PC-9 (cell line): ENCODE measurements at places on chromosomes 16 and 17. TPM values are rescaled to one million over a fixed set of nuclear protein-coding genes. Genes with fewer than 3 reads are reported as not detected.

DNA sequence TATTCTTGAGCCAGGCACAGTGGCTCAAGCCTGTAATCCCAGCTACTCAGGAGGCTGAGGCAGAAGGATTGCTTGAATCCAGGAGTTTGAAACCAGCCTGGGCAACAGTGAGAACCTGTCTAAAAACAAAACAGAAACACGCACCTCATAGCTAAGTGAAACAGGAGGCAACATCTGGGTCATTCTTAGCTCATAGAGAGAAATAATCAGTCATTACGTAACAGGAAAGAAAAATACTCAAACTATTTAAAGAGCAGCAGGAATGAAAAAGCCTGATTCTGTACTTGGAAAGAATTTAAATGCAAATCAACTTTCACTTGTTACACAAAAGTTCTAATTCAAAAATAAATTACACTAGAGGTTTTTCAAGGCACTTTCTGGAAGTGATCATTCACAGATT is 17.2 kb downstream of the CHCT1 start:
- no peak for DNase-seq

GRCh38 chr16:57947261-57947660 is 23.7 kb downstream of the CNGB1 start:
- DNase-seq, result no peak

- no peak for DNase-seq
These were observed 484.1 kb upstream of the SALL1 start for GRCh38 chr16:51635181-51635580.

GRCh38 chr16:48014349-48015135 is 141.3 kb downstream of the ABCC12 start:
- DNase-seq, result peak; percentile 55

GRCh38 chr17:30113213-30113612 is 3.4 kb upstream of the NSRP1 start:
- peak; percentile 85 for DNase-seq

GRCh38 chr17:46039592-46040186 is 40.6 kb downstream of the STH start:
- peak; percentile 26 for DNase-seq

DNA sequence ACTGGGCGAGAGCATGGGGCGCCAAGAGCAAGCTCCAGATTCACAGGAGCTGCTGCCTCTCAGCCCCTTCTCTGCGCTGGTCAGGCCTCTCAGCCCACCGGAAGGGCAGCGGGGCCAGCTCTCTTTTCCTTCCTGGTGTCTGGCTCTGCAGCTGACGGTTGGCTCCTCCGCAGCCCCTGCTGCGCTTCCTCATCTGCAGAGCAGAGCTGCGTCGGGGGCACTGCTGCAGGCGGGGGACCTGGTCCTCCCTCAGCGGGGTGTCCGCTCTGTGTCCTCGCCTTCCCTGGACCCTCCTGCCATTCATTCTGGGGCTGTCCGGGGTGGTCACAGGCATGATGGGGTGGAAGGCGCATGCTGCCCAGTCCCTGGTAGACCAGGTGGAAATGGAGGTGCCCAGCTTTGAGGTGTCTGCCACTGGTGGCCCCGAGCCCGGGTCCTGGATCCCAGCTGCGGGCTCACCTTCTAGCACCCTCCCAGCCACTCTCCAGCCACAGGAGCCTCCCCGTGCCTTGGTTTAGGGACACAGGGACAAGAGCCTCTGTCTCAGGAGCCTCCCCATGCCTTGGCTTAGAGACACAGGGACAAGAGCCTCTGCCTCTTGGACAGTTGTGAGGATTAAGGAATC is 84.8 kb downstream of the IRF8 start:
- DNase-seq, result no peak

GRCh38 chr16:6642271-6642670 is 690.4 kb upstream of the RBFOX1 start:
- DNase-seq, result no peak

- no peak for DNase-seq
These were observed 25.2 kb downstream of the CEP95 start for GRCh38 chr17:64531955-64532371.

- no peak for DNase-seq
These were observed 207.4 kb downstream of the RPTOR start for GRCh38 chr17:80751946-80752581.

Gene SLC5A2
- 0.13 and 0.60 TPM in 2 replicates for total RNA-seq

Gene TBC1D3B
- 13.8 and 18.6 TPM in 2 replicates for total RNA-seq

DNA sequence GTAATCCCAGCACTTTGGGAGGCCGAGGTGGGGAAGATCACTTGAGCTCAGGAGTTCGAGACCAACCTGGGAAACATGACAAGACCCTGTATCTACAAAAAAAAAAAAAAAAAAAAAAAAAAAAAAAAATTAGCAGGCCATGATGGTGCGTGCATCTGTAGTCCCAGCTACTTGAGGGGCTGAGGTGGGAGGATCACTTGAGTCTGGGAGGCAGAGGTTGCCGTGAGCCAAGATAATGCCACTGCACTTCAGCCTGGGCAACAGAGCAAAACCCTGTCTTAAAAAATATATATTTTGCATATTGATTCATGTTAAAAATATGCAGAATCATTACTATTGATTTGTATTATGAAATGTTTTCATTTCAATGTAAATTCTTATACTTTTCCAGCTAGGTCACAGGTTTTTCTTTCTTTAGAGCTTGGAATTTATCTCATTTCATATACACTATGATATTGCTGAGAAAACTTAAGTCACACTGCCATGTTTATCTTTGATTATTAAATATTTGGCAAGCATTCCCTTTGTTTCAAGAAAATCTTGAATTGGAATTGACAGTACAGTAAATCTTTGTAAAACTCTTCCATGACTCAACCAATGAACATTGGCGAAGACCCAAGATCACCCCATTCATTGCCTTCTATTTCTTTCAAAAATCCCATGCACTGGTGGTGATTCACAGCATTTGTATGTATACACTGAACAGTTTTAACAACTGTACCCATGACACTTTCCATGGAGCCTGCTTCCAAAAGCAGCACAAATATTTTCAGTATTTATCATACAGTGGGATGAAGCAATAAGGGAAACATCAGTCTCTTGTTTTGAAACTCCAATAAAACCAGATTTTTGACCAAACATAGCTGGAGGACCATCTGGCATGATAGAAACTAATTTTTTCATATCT is 83.5 kb upstream of the TNRC6A start:
- DNase-seq, result peak; percentile 81

GRCh38 chr17:8038954-8039610 is at the start of gene ALOX15B:
TSS of gene ALOX15B (plus strand) at chr17:8039059. CDS start at chr17:8039156, 97 bp downstream.
- no peak for DNase-seq

GRCh38 chr17:65385726-65386125 is 175.7 kb downstream of the AXIN2 start:
- no peak for DNase-seq

Gene C17orf67
- total RNA-seq, result 4.3 and 6.4 TPM in 2 replicates

Gene FOXJ1
- 12.5 and 23.7 TPM in 2 replicates for total RNA-seq

Gene TUBB3
- 79.6 and 105 TPM in 2 replicates for total RNA-seq

Gene DNAAF8
- 1.8 and 2.4 TPM in 2 replicates for total RNA-seq

DNA sequence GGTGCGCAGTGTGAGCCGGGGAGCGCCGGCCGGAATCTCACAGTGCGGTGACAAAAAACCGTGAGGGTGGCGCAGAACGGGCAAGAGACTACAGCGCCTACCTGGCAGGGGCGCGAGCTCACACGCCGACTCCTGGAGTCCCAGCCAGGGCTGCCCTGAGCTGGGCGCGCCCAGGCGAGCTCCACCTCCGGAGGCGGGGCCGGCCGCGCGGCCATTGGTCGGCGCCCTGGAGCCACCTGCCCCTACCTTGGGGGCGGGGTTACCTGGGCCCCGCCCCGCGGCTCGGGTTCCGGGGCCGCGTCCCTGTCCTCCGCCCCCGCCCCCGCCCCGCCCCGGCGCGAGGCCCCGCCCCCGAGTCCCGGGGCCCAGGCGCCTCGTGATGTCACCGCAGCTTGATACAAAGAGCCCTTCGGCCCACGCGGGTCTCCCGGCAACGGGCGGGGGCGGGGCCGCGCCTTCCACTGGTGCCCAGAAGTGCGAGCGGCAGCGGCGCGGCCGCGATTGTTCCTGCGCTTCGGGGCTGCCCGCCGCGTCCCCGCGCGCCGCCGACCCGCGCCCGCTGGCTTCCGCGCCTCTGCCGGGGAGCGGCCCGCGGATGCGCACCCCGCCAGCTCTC is 96.3 kb downstream of the RAB11FIP4 start:
- peak; percentile 94 for DNase-seq

GRCh38 chr16:48905632-48906505 is 295.9 kb upstream of the N4BP1 start:
- no peak for DNase-seq

- DNase-seq, result no peak
These were observed 24.0 kb downstream of the DUSP14 start for GRCh38 chr17:37513711-37514110.

DNA sequence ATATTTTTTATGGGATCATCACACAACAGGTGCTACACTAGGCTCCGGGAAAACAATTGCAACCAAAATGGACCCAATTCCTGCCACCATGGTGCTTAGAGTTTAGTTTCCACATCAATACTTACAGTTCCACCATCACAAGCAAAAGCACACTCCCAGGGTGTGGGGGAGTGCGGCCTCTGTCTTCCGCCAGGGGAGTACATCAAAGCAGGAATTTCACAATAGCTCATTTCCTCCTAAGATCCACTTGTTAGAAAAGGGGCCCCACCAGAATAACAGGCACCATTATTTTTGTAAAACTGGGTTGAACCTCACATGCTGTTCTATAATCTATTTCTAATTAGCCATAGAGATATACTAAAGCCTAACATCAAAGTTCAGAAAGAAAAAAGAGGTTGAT is 44.3 kb upstream of the PSMD7 start:
- no peak for DNase-seq

Gene RABEP2
- total RNA-seq, result 48.5 and 70.5 TPM in 2 replicates

Gene PPY
- total RNA-seq, result not detected in 2 replicates

- DNase-seq, result no peak
These were observed 24.7 kb downstream of the TMEM235 start for GRCh38 chr17:78255953-78256706.

- no peak for DNase-seq
These were observed 3.3 kb upstream of the NOTUM start for GRCh38 chr17:81964081-81964849.

DNA sequence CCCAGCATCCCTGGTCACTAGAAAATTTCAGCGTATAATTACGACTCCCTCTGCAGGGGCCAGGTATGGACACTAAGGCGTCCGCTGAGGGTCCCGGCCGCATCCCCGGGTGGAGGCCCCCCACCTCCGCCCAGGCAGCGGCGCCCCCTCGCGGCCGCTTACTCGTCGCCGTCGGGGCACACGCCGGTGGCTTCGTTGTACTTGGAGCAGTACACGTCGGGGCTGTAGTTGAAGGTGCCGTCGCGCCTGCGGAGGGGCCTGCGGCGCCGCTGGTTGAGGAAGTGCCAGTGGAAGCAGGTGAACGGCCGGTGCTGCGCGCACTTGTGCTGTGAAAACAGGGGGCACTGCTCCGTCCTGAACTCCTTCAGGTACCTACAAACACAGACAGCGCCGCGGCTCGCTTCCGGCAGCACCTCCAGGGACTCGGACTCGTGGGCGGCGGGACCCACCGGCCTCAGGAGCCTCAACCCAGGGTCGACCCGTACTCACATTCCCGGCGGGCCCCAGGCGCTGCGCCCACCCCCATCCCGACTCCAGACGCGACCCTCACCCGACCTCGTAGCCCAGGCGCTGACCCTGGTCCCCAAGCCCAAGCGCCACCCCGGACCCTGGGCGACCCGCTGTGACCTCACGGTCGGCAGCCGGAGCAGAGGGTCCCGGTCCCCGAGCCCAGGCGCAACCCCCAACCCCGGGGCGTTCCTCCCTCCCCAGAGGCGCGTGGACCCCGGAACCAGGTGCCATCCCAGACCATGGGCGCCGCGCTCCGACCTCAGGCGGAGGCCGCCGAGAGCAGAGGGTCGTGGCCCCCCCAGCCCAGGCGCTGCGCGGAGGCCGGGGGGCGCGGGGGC is 596 bp downstream of the UNKL start:
- peak; percentile 56 for DNase-seq

DNA sequence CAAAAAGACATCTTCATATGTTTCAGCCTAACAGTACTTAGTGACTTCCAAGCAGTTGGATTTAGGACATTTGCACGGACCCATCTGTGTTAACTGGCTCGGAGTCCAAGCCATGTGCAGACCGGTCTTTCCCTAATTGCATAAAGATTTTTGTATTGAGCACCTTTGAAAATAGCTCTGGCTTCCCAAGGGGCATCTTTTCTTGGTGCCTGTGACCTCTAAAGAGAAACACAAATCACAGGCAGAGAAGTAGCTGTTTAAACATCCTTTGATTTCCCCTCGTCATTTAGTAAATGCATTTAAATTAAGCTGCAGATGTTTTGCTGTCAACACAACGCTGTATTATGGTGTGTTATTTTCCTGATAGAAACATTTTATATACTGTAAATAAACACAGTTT is 288.2 kb upstream of the SALL1 start:
- no peak for DNase-seq

DNA sequence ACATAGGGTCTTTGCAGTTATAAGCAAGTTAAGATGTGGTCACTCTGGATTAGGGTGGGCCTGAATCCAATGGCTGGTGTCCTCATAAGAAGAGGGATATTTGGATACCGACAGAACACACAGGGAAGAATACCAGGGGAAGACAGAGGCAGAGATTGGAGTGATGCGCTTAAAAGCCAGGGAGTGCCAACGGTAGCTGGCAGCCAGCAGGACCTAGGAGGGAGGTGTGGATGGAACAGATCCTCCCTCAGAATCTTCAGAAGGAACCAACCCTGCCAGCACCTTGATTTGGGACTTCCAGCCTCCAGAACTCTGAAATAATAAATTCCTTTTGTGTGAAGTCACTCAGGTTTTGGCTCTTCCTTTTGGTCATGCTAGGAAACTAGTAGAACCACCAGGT is 110.2 kb upstream of the CACNG3 start:
- no peak for DNase-seq

DNA sequence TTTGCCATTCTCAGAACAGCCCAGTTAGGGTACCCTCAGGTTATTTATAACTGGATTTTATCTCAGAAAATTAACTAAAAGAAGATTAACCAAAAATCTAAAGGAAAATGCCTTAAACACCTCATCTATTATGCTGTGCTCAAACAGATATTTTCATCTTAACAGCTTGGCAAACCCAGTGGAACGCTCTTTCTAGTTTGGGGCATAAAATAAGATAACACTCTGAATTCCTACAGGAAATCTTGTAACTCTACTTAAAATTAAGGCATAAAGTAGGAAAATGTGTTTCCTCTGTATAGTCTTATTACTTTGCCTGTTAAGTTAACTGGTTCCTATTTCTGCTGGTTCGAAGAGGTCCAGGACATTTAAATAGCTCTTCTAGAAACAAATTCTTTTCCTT is 723.9 kb downstream of the MAF start:
- DNase-seq, result no peak

Gene CD300LG
- not detected in 2 replicates for total RNA-seq

Gene PLA2G15
- 13.4 and 14.0 TPM in 2 replicates for total RNA-seq

Gene HID1
- 32.1 and 49.7 TPM in 2 replicates for total RNA-seq

Gene KRTAP4-5
- not detected in 2 replicates for total RNA-seq
